Lower lobe of right lung (tissue), 2 donors: ENCODE measurements at places on chromosomes 4 and X. TPM values are rescaled to one million over a fixed set of nuclear protein-coding genes. Genes with fewer than 3 reads are reported as not detected.

- peaks cover 27% of the 10 kb centered on the region for H3K4me1 ChIP-seq
- H3K36me3 ChIP-seq, result no peaks in the 10 kb centered on the region
- H3K4me3 ChIP-seq, result peak overlapping the region; percentile 13
- no peak for DNase-seq
Observed at GRCh38 chr4:7910952-7911578, 28.6 kb downstream of the AFAP1 start.

The XAGE1A gene
- total RNA-seq, result not detected

- H3K4me3 ChIP-seq, result no peak overlapping the region
- no peak for DNase-seq
- H3K4me1 ChIP-seq, result no peaks in the 10 kb centered on the region
Observed at GRCh38 chrX:70007946-70008345, 41.8 kb downstream of the AWAT2 start.

GRCh38 chrX:51608126-51608525 is 10.6 kb downstream of the CENPVL3 start:
- no peaks in the 10 kb centered on the region for H3K4me1 ChIP-seq
- no peak overlapping the region for H3K27ac ChIP-seq
- H3K4me3 ChIP-seq, result no peak overlapping the region
- no peaks in the 10 kb centered on the region for H3K36me3 ChIP-seq
- DNase-seq, result no peak

The IL13RA1 gene
- 84.0 TPM for total RNA-seq

GRCh38 chr4:79865201-79865597 is 207.8 kb downstream of the ANTXR2 start:
- H3K4me1 ChIP-seq, result no peaks in the 10 kb centered on the region
- H3K27ac ChIP-seq, result no peak overlapping the region
- no peaks in the 10 kb centered on the region for H3K27me3 ChIP-seq

GRCh38 chrX:15781961-15782699 is 8.2 kb upstream of the ZRSR2 start:
- peaks cover 38% of the 10 kb centered on the region for H3K36me3 ChIP-seq
- peak overlapping the region; percentile 56 for H3K27ac ChIP-seq
- H3K4me3 ChIP-seq, result peak overlapping the region; percentile 24
- DNase-seq, result no peak
- H3K4me1 ChIP-seq, result no peaks in the 10 kb centered on the region

The CDKL2 gene
- 20.9 TPM for total RNA-seq

DNA sequence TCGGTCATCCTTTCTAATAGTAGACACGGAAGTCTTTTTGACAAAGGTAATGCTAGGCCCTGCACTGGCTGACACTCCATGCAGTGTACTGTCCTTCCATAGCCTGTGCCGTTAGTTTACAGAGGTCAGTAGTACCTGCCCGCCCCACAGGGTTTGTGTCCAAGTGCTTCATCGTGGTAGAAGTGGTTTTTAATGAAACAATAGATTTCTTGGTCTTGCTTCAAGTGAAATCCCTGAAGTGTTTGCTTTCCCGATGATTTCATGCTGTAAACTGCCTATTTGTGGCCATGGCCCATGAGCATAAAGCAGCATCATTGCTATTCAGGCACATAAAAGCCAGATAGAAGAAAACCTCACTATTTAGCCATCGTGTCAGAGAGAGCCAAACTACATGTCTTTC is 139.3 kb downstream of the GPR143 start:
- no peaks in the 10 kb centered on the region for H3K36me3 ChIP-seq
- H3K4me3 ChIP-seq, result no peak overlapping the region

- no peaks in the 10 kb centered on the region for H3K36me3 ChIP-seq
- no peak overlapping the region for H3K27ac ChIP-seq
- no peaks in the 10 kb centered on the region for H3K4me1 ChIP-seq
- H3K27me3 ChIP-seq, result no peaks in the 10 kb centered on the region
Observed at GRCh38 chr4:92520563-92520962, 216.8 kb downstream of the GRID2 start.

The ASIC5 gene
- not detected for total RNA-seq

DNA sequence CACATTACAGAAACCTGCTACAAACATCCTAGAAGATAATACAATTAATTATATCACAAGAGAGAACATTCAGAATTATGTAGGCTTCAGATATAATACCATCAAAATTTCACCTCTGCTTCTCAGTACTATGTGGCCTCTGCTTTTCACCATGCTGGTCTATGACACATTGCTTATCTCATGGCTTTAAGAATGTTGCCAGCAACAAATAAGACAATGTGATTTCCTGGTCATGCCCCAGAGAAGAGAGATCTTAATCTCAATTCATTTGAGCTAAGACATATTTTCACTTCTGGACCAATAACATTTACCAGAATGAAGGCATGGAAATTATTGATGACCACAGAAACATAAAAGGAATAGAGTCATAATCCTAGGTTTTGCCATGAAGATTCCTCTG is 1233.4 kb upstream of the ADGRL3 start:
- no peaks in the 10 kb centered on the region for H3K4me1 ChIP-seq
- H3K27me3 ChIP-seq, result no peaks in the 10 kb centered on the region
- no peak for DNase-seq

DNA sequence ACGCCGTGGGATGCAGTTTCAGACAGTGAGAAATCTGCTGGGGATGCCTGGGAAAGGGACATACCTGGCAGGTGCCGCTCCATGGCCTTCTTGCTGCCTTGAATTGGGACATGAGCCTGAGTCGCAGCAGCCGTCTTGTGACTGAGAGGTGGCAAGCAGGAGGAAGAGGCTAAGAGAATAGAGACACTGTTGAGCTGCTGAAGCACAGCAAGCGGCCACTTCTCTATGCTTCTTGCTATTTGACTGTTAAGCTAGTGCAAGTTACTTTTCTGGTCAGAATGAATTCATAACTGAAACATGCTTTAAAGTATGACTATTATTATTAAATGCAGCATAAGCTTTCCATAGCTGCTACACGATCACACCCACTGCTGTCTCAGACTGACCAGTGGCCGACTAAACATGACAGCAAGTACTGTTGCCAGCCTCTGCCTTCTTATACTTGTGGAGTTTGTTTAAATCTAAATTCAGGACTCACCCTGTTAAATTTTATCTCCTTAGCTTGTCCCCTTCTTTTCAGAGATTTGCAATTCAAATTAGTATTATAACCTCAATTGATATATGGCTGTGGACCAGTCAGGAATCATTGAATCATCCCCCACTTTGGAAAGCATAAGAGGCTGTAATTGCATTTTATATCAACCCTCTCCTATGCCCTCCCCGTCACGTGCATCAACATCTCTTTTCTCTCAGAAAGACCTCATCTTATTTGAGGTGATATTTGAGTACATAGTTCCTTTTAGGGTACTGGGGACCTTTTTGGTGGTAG is 24.8 kb upstream of the ACSL1 start:
- peak overlapping the region; percentile 47 for H3K27ac ChIP-seq
- H3K4me1 ChIP-seq, result peaks cover 4% of the 10 kb centered on the region
- peaks cover 3% of the 10 kb centered on the region for H3K27me3 ChIP-seq
- DNase-seq, result no peak
- H3K36me3 ChIP-seq, result no peaks in the 10 kb centered on the region

DNA sequence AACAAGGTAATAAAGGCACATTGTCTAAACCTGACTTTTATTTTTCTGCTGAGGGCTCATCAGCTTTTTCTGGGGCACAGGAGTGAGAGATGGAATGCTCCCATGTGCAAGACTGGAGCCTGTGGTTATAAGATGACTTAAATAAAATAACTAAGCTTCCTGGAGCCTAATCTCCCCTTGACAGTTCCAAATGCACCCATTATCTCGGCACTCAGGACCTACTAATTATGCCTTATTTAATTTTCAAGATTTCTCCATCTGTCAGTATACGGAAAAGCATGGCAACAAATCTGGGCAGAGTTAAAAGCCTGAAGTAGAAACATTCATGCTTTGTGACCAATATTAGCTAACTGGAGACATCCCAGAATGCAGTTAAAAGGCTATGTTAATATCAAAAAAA is 416.7 kb upstream of the TEX13C start:
- no peaks in the 10 kb centered on the region for H3K36me3 ChIP-seq
- H3K4me3 ChIP-seq, result no peak overlapping the region
- H3K27ac ChIP-seq, result no peak overlapping the region
- H3K4me1 ChIP-seq, result no peaks in the 10 kb centered on the region

The CXCR3 gene
- total RNA-seq, result 1.9 TPM

The PPP2R2C gene
- not detected for total RNA-seq

DNA sequence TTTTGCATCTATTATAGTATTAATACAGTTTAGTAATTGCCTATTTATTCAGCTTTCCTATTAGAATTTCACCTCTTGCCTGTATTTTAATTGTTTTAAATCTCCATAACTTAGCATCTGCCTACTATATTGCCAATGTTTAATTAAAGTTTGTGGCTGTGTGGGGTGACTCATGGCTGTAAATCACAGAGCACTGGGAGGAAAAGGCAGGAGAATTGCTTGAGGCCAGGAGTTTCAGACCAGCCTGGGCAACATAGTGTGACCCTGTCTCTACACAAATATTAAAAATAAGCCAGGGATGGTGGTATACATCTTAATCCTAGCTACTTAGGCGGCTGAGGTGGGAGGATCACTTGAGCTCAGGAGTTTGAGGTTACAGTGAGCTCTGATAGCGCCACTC is 14.5 kb upstream of the CCSER1 start:
- H3K4me3 ChIP-seq, result no peak overlapping the region
- H3K27ac ChIP-seq, result no peak overlapping the region
- H3K36me3 ChIP-seq, result no peaks in the 10 kb centered on the region
- H3K4me1 ChIP-seq, result no peaks in the 10 kb centered on the region
- no peaks in the 10 kb centered on the region for H3K27me3 ChIP-seq
